ENCODE measurements at places on chromosomes 6 and 20.

DNA sequence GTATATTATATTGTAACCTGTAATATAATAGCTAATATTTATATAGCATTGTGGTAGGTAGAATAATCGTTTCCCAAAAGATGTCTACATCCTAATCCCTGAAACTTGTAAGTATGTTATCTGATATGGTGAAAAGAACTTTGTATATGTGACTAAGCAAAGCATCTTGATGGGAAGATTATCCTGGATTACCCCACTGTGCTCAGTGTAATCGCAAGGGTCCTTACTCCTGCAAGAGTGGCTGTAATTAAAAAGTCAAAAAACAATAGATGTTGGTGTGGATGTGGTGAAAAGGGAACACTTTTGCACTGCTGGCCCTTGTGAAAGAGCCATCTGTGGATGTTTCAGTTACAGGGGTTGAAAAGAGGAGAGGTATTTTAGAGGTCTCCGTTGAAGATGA lies 95.2 kb downstream of the EDN1 start:
- ATAC-seq = no peak

GRCh38 chr6:119966484-119966883 lies 616.9 kb upstream of the MAN1A1 start:
- no peak for ATAC-seq

GRCh38 chr6:1797801-1798200 lies 188.1 kb downstream of the FOXC1 start:
- peak; percentile 46 for ATAC-seq

GRCh38 chr6:127791779-127792528 lies 108.9 kb downstream of the THEMIS start:
- ATAC-seq = no peak

DNA sequence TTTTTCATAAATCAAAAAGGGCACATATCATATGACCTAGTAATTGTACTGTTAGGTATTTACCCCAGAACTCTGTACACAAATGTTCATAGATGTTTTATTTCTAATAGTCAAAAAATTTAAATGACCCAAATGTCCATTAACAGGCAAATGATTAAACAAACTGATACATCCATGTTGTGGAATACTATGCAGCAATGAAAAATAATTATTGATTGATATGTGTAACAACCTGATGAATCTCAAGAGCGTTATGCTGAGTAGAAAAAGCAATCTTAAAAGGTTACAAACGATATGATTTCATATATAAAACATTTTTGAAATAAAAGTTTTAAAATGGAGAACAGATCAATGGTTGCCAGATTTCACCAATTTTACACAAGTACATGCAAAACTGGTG lies 18.1 kb downstream of the HTR1B start:
- ATAC-seq = no peak

DNA sequence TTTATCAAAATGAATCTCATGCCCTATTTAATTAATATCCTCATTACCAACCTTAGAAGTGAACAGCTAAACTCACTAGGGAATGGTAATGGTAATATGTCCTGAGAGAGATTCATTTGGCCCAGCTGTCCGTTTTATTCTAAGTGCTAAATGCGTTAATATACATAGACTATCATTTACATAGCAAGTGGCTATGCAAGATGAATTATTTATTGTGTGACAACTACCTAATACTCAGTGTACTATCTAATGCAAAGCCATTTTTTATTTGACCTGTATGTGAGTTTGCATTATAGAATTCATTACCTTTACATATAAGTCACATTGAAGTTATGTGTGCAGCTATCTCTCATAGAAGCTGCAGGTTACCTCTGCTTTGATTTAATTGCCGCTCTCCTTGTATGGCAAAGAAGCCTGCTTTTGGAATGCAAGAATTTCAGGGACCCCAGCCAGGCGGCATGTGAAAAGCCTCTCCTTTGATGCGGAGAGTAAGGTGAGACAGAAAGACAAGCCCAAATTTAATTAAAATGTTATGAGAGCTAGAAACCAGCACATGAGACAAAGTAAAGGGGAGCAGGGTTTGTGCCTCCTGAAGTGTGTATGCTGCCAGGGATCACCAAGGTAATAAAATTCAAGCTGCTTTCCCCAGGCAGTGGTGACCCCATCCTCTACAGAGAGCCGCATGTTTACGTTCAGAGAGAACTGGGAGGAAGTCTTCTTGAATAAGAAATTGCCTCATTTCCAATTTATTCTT lies 693.0 kb upstream of the MAP3K7 start:
- no peak for ATAC-seq

- no peak for ATAC-seq
These were observed 3.8 kb downstream of the CEBPB start for GRCh38 chr20:50194422-50194830.

DNA sequence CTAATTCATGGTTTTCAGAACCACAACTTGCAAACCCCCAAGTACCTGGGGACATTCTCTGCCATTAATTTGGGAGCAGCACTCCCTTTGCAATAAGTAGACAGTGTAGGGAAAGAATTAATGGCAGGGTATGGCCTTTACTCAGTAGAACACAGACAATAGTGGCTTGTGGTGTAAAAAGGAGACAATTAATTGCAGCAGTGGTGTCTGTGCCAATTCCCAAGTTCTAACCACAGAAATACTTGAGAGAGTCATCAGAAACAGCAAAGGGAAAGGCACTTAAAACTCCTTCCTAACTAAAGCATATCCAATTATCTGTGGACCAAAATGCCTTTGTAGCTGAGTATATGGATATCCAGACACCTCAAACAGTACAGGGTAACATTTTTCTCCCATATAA lies 257.6 kb upstream of the POU3F2 start:
- ATAC-seq = no peak

GRCh38 chr6:28656715-28657114 lies 131.0 kb downstream of the GPX5 start:
- ATAC-seq = no peak

DNA sequence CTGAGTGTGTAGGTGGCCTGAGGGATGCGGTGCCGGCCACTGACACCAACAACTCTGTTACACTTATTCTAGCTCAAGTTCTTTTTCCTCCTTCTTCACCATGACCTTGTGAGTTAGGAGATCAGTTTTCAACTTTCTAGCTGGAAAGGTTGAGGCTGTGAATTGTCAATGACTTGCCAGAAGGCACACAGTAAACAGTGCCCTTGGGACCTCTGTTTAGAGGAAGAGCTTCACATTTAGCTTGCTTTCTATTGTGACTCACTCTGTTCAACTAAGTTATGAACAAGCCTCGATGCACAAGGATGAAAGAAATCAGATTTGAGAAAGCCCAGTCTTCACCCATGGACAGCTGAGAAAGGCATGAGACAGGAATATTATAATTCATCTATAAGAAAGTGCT lies 455.6 kb downstream of the MAFB start:
- no peak for ATAC-seq

DNA sequence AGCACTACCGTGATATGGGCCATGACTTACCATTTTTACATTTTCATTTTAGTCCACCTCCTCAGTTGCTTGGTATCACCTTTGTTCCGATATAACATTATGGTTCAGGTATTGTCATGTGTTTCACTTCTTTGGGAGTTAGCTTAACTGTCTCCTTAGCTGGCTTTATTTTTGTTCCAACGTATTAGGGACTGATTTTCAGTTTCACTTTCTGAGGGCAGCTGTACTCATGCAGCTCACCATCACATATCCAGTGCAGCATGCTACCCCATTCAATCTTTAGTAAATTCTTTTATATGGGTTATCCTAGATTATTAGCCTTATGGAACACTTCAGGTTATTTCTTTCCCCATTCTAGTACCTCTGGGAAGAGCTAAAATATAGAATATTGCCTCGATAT lies 362.2 kb upstream of the IRAK1BP1 start:
- no peak for ATAC-seq

- ATAC-seq = no peak
These were observed 279.6 kb downstream of the ADGB start for GRCh38 chr6:146878168-146878951.

DNA sequence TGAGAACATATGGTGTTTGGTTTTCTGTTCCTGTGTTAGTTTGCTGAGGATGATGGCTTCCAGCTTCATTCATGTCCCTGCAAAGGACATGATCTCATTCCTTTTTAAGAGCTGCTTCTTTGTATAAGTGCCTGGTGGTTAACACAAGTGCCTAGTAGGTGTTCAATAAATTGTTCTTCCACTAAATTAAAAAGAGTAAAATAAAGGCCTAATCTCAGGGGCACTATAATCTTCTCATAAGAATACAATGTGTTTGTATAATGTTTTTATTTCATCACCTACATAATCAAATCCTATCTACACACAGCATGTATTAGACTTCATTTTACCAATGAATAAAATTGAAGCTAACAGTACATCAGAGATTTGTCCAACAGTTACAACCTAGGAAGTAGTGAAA lies 252.7 kb downstream of the KHDC1L start:
- ATAC-seq = no peak

DNA sequence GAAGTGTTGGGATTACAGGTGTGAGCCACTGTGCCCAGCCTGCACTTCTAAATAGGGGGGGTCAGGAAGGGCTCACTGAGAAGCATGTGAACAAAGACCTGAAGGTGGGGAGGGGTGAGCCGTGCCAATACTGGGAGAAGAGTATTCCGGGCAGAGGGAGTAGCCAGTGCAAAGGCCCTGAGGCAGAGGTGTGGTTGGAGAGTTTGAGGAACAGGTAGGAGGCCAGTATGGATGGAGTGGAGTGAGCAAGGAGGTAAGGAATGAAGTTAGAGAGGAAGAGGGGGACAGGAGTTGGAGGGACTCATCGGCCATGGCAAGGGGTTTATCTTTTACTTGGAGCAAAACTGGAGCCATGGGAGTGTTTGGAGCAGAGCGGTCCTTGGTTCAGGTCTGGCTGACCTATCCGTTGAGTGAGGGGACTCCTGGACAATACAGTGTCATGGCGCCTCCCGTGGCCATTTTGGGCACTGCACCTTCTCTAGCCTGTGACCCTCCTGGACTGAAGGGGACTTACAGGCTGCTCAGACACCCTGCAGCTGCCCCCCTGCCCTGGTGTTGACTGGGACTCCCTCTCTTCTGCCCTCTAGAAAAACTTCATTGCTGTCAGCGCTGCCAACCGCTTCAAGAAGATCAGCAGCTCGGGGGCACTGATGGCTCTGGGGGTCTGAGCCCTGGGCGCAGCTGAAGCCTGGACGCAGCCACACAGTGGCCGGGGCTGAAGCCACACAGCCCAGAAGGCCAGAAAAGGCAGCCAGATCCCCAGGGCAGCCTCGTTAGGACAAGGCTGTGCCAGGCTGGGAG lies 12.1 kb downstream of the FOXS1 start:
- ATAC-seq = peak; percentile 32

DNA sequence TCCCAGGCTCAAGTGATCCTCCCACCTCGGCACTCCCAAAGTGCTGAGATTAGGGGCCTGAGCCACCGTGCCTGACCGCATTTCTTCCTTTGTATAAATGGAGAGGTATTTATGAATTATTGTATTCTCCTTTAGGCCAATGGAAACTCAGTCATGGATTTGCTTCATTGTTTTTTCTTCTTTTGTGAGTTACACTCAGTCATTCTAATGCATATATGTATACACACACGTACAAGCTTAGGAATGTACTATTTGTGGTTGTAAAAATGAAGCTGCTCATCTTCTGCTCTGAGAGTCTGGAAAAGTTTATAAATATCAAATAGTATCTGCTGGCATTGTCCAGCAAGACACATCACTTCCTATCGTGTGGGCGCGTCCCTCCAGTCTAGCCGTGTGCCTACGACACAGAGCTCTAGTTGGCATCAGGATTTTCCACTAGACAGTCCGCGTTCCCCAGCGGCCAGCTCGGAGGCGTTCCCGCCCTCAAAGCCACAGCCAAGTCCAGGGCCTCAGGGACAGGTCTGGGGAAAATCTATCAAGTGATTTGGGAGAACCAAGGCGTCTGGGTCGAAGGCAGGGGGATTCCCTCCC lies 215.2 kb downstream of the NFATC2 start:
- no peak for ATAC-seq
